ENCODE measurements at places on chromosomes 7 and 10.

DNA sequence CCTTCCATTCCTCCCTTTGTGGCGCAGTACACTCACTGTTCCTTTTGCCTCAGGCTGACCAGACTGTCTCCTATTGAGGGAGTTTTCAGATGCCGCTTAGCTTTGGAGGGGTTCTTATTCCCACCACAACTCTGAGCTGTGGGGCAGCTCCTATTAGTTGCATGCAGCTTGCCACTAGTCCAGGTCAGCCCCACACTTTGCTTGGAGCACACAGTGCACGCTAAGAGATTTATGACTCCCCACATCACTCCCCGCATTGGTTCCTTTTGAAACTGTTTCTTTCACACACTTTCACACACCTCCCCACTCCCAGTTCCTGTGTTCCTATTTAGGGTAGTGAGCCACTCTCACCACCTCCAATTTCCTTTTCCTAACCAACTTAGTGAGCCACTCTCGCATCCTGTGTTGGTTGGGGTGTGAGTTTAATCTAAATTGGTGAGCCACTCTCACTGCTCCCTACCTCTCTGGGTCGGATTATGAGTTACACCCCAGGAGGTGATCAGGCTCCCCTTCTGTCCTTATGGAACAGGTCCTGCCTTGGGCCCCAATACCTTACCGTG is 10.4 kb upstream of the ZNF485 start:
- no peak for DNase-seq

GRCh38 chr10:48377751-48378530 is 71.5 kb downstream of the MAPK8 start:
- no peak for DNase-seq

GRCh38 chr7:44145479-44145968 is 4.4 kb upstream of the MYL7 start:
- DNase-seq: no peak

DNA sequence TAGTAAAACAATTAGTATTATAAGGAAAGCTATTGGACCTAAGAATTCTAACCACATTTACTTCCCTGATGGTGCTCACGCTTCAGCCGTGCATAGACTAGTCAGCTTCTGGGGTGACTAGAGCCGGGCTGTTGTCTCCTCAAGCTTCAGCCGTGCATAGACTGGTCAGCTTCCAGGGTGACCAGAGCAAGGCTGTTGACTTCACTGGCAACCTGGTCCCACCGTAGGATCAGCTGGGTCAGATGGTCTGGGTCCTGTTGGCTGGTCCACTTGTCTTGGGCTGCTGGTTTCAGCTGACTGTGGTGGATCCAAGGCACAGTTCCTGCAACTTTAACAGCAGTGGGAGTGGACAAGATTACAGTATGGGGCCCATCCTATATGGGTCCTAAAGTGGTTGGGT is 99.4 kb downstream of the TRIM24 start:
- DNase-seq: no peak

- DNase-seq: no peak
Observed at GRCh38 chr10:79242620-79243152, 104.6 kb upstream of the PPIF start.

- DNase-seq: no peak
Observed at GRCh38 chr10:58754469-58755339, 242.0 kb downstream of the BICC1 start.

- DNase-seq: no peak
Observed at GRCh38 chr7:68613897-68614296, 984.4 kb upstream of the AUTS2 start.

DNA sequence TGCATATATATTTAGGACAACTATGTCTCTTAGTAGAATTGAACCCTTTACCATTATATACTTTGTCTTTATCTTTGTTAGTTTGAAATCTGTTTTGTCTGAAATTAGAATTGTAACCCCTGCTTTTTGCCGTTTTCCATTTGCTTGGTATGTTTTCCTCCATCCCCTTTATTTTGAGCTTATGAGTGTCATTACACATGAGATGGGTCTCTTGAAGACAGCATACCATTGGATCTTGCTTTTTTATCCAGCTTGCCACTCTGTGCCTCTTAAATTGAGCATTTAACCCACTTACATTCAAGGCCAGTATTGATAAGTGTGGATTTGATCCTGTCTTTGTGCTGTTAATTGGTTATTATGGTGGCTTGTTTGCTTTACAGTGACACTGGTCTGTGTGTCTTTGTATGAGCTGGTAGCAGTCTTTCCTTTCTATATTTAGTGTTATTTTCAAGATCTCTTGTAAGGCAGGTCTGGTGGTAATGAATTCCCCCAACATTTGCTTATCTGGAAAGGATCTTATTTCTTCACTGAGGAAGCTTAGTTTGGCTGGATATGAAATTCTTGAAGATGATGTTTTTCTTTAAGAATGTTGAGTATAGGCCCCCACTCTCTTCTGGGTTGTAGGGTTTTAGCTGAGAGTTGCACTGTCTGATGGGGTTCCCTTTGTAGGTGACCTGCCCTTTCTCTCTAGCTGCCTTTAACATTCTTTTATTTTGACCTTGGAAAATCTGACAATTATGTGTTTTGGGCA is 149.5 kb downstream of the AHR start:
- DNase-seq: no peak

DNA sequence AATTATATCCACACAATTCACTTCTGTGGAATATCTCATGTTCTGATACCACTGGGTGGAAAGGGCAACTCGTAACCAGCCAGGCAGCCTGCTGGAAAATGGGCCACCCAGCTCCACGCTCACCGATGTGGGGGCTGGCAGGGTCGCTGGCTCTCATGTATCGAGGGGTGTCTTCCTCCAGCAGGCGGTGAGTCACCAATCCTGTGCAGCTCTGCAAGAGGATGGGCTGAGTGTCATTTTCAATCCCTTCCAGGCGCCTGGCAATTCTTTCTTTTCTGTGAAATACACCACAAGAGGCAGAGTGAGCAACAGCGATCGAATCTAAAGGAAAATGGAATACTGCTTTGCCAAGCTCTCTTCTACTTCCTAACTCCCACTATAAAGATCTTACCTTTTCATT is 80.1 kb downstream of the SVIL start:
- no peak for DNase-seq

- DNase-seq: no peak
Observed at GRCh38 chr7:23450518-23450917, 19.8 kb downstream of the IGF2BP3 start.

DNA sequence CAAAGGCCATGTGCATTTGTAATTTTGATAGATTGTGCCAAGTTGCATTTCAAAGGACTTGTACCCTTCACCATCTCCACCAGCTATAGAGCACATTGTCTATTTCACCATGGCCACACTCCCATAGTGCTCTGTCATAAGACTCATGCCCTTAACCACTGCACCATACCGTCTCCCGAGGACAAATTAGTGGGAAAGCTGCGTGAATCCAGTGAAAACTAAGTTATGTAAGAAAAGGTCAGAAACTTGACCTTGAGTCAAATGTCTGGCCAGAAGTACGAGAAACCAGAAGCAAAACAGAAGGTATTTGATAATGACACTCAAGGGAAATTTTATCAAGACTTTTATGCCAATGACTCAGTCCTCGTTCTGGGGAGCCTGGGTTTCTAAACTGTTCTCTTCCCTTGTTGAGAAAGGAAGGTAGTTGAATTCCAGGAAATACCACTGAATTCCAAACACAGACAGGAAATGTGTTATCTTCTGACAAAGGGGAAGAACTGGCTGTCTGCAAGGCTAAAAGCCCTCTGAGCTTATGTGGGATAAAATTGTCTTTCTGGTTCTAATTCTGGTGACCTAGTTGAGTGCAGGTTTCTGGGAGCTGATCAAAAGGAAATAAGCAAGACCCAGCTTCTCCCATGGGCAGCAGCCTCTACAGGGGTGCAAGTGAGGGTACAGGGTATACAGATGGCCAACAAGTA is 49.7 kb downstream of the CDK1 start:
- no peak for DNase-seq

DNA sequence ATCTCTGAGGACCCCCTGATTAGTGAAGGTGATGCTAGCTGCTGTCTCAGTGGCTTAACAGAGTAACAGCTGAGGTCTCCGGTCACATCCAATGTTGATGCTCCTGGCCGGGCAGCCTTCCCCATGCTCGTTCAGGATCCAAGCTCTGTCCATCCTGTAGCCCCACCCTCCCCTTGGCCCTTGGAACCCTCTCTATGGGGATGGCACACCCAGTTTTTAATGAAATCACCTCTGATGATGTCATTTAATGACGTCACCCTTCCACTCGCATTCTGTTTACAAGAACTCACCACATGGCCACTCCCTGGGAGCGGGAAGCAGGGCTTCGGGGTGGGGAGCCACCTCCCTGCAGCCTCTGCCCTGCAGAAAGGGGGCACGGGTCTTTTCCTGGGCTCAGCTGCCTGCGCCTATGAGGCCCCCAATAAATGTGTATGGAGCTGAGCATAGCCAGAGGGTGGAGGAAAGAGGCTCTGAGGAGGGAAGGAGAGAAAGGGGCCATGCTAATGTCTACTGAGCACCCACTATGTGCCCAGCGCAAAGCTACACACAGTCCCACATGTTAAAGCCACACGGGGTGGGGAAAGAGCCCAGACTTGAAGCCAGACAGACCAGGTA is 95.5 kb downstream of the OAT start:
- DNase-seq: no peak

GRCh38 chr7:151304856-151305255 is 36.8 kb upstream of the NUB1 start:
- DNase-seq: peak; percentile 60

DNA sequence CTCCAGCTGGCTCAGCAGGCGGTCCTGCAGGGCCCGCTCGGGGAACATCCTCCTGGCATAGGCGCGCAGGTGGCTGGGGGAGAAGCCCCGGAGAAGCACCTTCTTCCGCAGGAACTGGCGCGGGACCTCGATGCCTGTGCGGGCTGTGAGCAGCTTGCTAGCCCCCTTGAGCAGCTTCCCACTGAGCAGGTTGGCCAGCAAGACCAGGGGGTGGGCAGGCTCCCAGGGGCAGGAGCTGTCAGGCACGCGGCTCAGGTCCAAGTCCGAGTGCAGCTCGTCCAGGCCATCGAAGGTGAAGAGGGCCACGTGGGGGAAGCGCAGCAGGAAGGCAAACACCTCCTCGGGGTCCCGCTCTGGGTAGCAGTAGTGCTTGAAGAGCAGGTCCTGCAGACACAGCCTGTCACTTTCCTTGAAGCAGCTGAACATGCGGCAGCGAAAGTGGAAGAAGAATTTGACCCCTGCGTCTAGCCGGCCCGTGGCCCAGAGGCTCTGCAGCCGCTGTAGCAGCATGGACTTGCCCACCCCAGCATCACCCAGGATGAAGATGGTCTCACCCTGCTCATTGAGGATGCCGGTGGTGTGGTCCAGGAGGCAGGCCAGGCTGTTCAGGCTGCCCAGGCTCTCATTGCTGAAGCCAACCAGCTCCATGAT is 26.2 kb downstream of the NOD1 start:
- DNase-seq: no peak

GRCh38 chr10:58956926-58957325 is 219.5 kb upstream of the PHYHIPL start:
- no peak for DNase-seq

DNA sequence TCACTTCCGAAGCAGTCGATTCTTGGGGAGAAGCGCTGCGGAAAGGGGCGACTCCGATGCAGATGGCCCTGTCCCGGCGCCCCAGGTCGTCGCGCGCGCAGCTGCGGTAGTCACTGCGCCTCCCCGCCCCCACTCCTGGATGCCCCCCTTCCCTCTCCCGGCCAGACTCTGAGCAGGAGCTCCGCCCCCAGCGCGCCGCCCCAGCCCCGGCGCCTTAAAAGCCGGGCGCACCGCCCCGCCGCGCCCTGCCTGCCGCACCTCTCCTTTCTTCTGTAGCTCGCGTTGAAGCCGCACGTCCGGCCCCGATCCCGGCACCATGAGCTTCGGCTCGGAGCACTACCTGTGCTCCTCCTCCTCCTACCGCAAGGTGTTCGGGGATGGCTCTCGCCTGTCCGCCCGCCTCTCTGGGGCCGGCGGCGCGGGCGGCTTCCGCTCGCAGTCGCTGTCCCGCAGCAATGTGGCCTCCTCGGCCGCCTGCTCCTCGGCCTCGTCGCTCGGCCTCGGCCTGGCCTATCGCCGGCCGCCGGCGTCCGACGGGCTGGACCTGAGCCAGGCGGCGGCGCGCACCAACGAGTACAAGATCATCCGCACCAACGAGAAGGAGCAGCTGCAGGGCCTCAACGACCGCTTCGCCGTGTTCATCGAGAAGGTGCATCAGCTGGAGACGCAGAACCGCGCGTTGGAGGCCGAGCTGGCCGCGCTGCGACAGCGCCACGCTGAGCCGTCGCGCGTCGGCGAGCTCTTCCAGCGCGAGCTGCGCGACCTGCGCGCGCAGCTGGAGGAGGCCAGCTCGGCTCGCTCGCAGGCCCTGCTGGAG is at the start of gene INA:
Gene INA, plus strand, starts transcription at position 243 of the 817 bp plus-strand sequence. Its CDS starts 74 bp downstream, at position 317.
- peak; percentile 63 for DNase-seq

- no peak for DNase-seq
Observed at GRCh38 chr10:79073784-79074432, 5.1 kb downstream of the ZMIZ1 start.

- DNase-seq: no peak
Observed at GRCh38 chr10:77631241-77631640, 6.4 kb downstream of the KCNMA1 start.

DNA sequence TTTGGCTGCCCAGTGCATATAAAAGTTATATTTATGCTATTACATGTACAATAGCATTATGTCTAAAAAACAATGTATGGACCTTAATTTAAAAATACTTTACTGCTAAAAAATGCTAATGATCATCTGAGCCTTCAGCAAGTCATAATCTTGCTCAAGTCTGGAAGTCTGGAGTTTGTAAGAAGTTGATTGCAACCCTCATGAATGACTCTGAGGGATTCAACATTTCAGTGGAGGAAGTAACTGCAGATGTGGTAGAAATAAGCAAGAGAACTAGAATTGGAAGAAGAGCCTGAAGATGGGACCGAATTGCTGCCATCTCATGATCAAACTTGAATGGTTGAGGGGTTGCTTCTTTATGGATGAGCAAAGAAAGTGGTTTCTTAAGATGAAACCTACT is 13.0 kb upstream of the ADAMTS14 start:
- no peak for DNase-seq

GRCh38 chr10:114565066-114565465 is 93.0 kb downstream of the ABLIM1 start:
- DNase-seq: no peak

Data from left kidney (tissue), 8 donors.